ENCODE measurements at places on chromosomes 5 and 9. TPM values are rescaled to one million over a fixed set of nuclear protein-coding genes. Genes with fewer than 3 reads are reported as not detected.

WNK2 gene
- polyA plus RNA-seq, result 4.2 TPM

THBS4 gene
- polyA plus RNA-seq, result 13.5 TPM

FSTL4 gene
- polyA plus RNA-seq, result not detected

CARTPT gene
- polyA plus RNA-seq, result not detected

IFNA16 gene
- polyA plus RNA-seq, result not detected

PCDHGB7 gene
- 13.9 TPM for polyA plus RNA-seq

NR5A1 gene
- polyA plus RNA-seq, result not detected

NFX1 gene
- 34.8 TPM for polyA plus RNA-seq

PCDHB6 gene
- 3.7 TPM for polyA plus RNA-seq

QRFP gene
- 0.32 TPM for polyA plus RNA-seq

All from right lung (tissue), 10 donors.